Immature natural killer cell (primary cell): ENCODE measurements at places on chromosomes 6 and 20. TPM values are rescaled to one million over a fixed set of nuclear protein-coding genes. Genes with fewer than 3 reads are reported as not detected.
A peak's percentile ranks its signal among the peaks of the same experiment; 100 is the strongest.

Gene COX7A2
- polyA plus RNA-seq = 732 TPM

Gene PSMB1
- 673 TPM for polyA plus RNA-seq

Gene HLA-DPB1
- polyA plus RNA-seq = 296 TPM

Gene ZNF334
- polyA plus RNA-seq = not detected

- DNase-seq = no peak
- H3K4me3 ChIP-seq = peak overlapping the region; percentile 13
- no peaks in the 10 kb centered on the region for H3K4me1 ChIP-seq
Measured at GRCh38 chr6:13859871-13860555, 45.7 kb upstream of the MCUR1 start.

DNA sequence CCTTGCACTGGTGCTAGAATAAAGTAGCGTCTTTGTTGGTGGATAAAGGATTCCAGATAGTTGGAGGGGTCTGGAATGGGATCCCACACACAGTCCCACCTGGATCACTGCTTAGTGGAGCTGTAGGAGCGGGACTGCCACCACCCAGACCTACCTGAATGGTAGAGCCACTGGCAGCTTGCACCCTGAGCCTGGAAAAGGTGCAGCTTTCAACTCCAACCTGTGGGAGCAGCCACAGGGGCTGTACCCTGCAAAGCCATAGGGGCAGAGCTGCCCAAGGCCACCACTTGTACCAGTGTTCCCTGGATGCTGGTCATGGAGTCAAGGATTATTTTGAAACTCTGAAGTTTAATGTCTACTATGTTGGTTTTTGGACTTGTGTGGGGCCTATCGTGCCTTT, 26.9 kb downstream of the VTA1 start:
- H3K4me1 ChIP-seq = peaks cover 8% of the 10 kb centered on the region
- H3K36me3 ChIP-seq = peaks cover 61% of the 10 kb centered on the region
- no peak overlapping the region for H3K4me3 ChIP-seq
- no peak overlapping the region for H3K27ac ChIP-seq
- H3K27me3 ChIP-seq = no peaks in the 10 kb centered on the region

Gene SFT2D1
- 94.2 TPM for polyA plus RNA-seq

DNA sequence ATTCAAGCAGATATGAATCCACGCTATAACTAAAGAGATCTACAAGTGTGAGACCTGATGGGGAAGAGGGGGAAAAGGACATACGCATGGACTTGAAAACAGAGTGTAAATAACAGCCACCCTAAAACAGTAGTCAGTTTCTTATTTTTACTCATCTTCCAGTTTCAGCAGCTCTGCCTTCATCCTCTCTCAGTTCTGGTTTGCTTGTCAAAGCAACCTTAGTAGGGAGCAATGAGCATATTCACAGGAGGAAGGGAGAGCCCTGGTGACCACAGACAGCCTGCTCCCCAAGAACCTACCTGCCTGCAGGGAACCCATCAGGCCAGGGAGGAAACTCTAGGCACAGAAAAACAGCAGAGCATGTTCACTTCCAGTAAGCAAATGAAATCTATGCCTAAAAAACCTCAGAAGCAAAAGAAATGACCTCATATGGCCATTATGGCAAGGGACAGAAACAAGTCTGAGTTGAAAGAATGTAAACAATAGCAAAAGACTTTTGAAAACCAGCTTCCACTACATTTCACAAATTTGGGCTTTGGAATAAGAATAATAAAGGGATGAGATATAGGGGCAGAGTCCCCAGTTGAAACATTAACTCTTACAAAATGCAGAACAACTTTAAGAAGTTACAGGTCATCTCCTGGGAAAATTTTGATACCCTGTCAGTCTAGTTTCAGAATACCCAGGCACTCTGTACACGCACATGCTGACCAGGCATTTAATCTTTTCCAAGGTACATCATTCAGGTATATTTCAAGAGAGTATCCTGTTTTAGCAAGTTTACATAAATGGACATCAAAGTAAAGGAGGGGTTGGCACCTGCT, 120.8 kb upstream of the BCLAF1 start:
- H3K4me1 ChIP-seq = no peaks in the 10 kb centered on the region
- DNase-seq = no peak
- H3K4me3 ChIP-seq = no peak overlapping the region
- H3K27ac ChIP-seq = no peak overlapping the region
- peaks cover 4% of the 10 kb centered on the region for H3K27me3 ChIP-seq

Gene KCNK16
- not detected for polyA plus RNA-seq

Gene CALHM4
- not detected for polyA plus RNA-seq

GRCh38 chr6:27839626-27840475, 72.3 kb downstream of the OR2B2 start:
- DNase-seq = peak; percentile 32
- H3K27me3 ChIP-seq = peaks cover 1% of the 10 kb centered on the region
- H3K4me3 ChIP-seq = no peak overlapping the region
- H3K4me1 ChIP-seq = peaks cover 6% of the 10 kb centered on the region

Gene BNIP5
- not detected for polyA plus RNA-seq

GRCh38 chr6:52305948-52306767, 21.6 kb upstream of the MCM3 start:
- no peak for DNase-seq
- peaks cover 60% of the 10 kb centered on the region for H3K4me1 ChIP-seq
- peak overlapping the region; percentile 67 for H3K4me3 ChIP-seq
- no peaks in the 10 kb centered on the region for H3K36me3 ChIP-seq
- H3K27me3 ChIP-seq = no peaks in the 10 kb centered on the region
- H3K27ac ChIP-seq = peak overlapping the region; percentile 85

Gene ADGB
- not detected for polyA plus RNA-seq

GRCh38 chr20:1657556-1658334, at the start of gene SIRPG:
TSS of gene SIRPG (minus strand) at chr20:1657779. CDS start at chr20:1657714, 65 bp downstream.
- H3K4me3 ChIP-seq = peak within 1 kb of the TSS; percentile 69
- no peak for DNase-seq
- no peaks in the 10 kb centered on the region for H3K36me3 ChIP-seq
- H3K27me3 ChIP-seq = no peaks in the 10 kb centered on the region

DNA sequence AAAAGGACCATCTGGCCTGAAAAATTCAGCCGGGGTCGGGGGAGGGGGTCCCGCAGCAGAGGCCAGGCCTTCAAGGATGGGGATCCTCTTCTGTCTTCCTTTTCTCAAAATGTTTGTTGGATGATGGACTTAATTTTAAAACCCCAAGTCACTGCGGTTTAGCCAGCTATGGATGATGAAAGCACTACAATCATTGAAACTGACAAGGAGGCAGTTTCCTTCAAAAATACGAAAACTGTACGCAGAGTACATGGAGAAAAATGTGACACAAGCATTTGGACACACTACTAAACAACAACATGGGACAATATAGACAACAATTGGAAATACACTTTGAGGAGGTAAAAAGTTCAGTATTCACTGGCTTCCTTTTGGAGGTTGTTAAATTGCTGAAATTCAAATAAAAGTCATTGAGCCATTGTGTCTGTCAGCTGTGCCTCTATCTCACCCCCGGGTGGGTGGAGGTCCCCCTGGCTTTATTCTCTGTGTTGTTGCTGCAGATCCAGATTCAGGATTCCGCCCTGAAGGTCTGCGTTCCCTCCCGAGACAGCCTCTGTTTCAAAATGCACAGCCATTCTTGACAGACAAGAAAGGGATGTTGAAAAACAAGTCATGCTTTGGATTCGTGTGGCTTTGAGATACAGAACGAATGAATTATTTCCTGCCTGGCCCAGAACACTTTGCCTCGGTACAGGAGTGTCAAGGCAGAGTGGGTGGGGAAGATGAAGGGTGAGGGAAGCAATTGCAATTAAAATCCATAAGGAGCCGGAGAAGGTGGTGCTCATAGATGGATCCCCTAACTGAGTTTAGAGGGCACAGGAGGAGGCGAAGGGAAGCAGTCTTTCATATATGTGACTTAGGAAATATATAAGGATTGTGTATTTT, 118.2 kb downstream of the TTLL2 start:
- no peak for DNase-seq
- H3K4me1 ChIP-seq = no peaks in the 10 kb centered on the region
- no peak overlapping the region for H3K27ac ChIP-seq
- no peak overlapping the region for H3K4me3 ChIP-seq
- H3K36me3 ChIP-seq = no peaks in the 10 kb centered on the region
- H3K27me3 ChIP-seq = peaks cover 2% of the 10 kb centered on the region

DNA sequence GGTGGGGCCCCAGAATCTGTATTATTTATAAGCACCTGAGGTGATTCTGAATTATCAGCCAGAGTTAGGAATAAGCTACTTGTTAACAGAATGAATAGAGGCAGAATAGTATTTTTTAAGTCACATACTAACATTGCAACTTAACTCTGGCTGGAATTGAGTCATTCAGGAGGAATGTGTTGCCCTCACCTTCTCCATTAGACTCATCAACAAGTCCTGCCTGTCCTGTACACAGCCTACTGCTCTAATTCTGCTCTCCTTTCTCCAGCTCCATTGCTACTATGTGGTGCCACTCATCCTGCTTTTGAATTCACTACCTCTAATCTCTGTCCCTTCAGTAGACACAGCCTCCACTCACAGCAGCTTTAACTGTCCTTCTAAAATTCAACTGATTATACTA, 669.4 kb downstream of the DHX35 start:
- no peak overlapping the region for H3K27ac ChIP-seq
- H3K4me3 ChIP-seq = no peak overlapping the region
- no peaks in the 10 kb centered on the region for H3K4me1 ChIP-seq
- H3K36me3 ChIP-seq = no peaks in the 10 kb centered on the region

DNA sequence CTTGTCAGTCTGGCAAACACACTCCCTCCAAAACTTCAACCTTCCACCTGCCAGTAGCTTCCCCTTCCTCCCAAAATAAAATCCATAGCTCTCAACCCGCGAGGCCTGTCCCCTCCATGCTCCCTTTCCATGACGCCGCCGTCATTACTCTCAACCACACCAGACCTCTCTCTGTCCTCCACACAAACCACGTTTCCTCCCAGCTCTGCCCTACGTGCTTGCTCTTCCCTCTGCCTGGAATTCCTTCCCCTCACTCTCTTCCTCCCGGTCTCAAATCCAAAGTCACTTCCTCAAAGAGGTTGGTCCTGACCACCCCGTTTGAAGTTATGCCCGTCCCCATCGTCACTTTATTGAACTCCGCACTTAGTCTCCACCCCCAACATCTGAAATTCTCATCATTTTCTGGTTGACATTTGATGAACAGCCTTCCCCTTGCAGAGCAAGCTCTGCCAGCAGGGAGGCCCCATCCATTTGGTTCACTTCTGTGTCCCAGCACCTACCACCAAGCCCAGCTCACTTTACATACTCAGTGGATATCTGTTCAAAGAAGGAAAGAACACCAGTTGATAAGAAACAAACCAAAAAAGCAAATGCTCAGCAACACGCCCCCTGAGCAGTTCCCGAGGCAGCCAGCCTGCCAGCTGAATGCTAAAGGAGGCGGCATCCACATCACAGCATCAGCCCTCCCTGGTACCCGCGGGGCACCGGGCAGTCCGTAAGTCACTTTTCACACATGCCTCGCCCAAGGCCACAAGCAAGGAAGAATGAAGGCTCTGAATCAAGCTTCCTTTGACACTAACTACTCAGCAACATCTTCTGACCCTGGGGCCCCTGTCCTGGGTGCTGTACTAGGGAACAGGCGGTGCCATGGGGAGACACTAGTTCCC, 125.0 kb downstream of the NFATC2 start:
- peak overlapping the region; percentile 73 for H3K4me3 ChIP-seq
- peaks cover 15% of the 10 kb centered on the region for H3K36me3 ChIP-seq
- DNase-seq = peak; percentile 73
- H3K4me1 ChIP-seq = peaks cover 70% of the 10 kb centered on the region
- peak overlapping the region; percentile 95 for H3K27ac ChIP-seq

DNA sequence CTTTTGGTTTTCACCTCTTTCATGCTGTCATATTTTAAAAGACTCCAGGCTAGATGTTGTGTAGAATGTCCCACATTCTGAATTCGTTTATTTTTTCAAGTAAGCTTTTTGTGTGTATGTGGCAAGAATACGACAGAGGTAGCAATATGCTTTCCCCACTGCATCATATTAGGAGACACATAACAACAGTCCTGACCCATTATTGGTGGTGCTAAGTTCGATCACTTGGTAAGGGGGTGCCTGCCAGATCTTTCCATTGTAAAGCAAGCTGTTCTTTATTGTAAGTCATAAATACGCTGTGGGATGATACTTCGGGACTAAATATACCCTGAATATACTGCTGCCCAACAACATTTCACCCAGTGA, 588 bp upstream of the NCOA3 start:
- H3K27me3 ChIP-seq = peaks cover 6% of the 10 kb centered on the region
- H3K36me3 ChIP-seq = no peaks in the 10 kb centered on the region
- peak overlapping the region; percentile 81 for H3K27ac ChIP-seq
- H3K4me1 ChIP-seq = peaks cover 39% of the 10 kb centered on the region
- peak overlapping the region; percentile 83 for H3K4me3 ChIP-seq
